Osteoblast (primary cell): ENCODE measurements at places on chromosomes 3 and 15. TPM values are rescaled to one million over a fixed set of nuclear protein-coding genes. Genes with fewer than 3 reads are reported as not detected.

TMCO5A gene
- not detected in 2 replicates for total RNA-seq

NFKBIZ gene
- 51.9 and 55.0 TPM in 2 replicates for total RNA-seq

ANKRD63 gene
- total RNA-seq, result not detected in 2 replicates

C3orf20 gene
- total RNA-seq, result under 0.01 and 0.29 TPM in 2 replicates

STAB1 gene
- 0.59 and 1.1 TPM in 2 replicates for total RNA-seq

STRC gene
- total RNA-seq, result under 0.01 TPM in 2 replicates

HTR3D gene
- not detected in 2 replicates for total RNA-seq

GOLGA8F gene
- under 0.01 TPM in 2 replicates for total RNA-seq

FBXW12 gene
- not detected in 2 replicates for total RNA-seq

DISP2 gene
- total RNA-seq, result 0.29 and 0.36 TPM in 2 replicates

IL17RC gene
- 42.1 and 47.0 TPM in 2 replicates for total RNA-seq

NRROS gene
- 0.72 and 1.2 TPM in 2 replicates for total RNA-seq
